ENCODE measurements at places on chromosomes 3 and 15. TPM values are rescaled to one million over a fixed set of nuclear protein-coding genes. Genes with fewer than 3 reads are reported as not detected.

DNA sequence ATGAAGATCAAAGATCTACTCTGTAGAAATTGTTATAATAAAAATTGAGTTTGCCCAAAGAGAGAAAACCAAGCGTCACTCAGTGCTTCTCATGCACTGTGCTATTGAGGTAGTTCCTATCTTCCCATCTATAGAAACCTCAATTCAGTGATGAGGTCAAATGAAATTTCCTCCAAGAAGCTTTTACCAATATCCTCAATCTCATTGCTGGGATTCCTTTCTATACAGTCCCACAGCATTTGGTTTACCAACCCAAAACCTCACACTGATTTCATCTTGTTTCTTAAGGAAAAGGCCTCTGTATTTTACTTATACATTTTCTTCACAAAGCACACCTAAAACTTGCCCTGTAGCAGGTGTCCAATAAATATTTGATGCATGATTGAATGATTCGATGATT lies 147.2 kb downstream of the ALCAM start:
- DNase-seq = no peak

STX19 gene
- not detected for polyA plus RNA-seq

DNA sequence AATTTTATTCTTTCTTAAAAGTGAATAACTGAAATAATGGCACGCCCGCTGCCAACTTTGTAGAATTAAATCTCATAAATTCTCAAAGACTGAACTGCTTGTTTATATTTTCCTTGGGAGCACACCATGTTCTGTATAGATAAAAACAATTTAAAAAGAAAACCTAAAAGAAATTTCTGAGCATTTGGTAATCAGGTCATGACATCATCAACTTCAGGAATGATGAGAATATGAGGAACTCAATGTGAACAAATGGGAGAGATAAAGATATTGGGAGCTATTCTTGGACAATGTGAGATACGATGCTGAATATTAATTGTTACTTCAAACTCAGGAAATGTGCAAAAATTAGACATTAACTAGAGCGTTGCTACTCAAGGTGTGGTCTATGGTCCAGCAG lies 10.0 kb upstream of the VGLL3 start:
- no peak for DNase-seq

DNA sequence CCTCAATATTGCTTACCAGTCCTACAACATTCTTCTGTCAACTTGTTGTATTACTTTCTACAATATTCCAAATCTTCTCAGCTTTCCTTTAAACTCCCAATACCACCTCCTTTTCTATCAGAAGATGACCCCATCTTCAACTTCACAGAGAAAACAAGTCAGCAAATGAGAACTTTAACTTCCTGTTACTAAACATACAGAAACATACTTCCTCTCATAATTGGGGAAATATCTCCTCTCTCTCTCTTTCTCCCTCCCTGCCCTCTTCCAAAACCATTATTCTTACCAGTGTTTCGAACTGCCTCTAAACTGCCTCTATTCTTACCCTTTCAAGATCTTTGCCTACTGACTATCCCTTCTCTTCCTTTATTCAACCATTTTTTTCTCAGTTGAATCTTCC lies 1.8 kb upstream of the SNAP23 start:
- no peak for DNase-seq

- no peak for DNase-seq
These were observed 354.0 kb downstream of the LRTM1 start for GRCh38 chr3:54573858-54574257.

TRH gene
- not detected for polyA plus RNA-seq

GRCh38 chr3:183212565-183212964 lies 40.5 kb upstream of the B3GNT5 start:
- DNase-seq = no peak

DNA sequence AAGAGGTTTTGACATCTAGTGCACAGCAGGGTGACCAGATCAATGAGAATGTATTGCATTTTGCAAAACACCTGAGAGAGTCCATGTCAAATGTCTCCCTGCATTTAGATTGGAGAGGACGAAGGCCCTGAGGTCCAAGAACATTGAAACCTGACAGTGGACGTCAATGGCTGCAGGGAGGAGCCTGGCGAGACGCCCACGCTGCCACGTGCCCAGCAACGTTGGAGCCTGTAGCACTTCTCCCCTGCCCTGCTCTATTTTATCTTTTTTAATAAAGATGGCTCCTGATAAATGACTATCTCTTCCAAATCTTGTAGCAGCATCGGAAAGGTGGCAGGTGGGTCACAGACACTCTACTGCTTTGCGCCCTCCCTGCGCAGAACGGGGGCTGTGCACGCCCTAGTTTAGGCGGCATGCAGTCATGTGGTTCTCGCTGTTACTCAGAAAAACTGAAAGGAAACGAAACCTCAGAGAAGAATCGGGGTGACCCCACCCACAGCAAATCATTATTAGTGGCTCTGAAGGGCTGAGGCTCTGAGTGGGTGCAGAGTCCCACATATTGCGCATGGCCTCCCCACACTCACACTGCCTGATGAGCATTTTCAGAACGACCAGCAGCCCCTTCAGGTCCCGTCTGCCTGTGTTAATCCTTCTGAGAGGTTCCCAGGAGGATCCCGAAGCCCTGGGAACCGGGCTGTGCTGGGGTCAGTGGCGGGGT lies 62.5 kb upstream of the TAMM41 start:
- no peak for DNase-seq

DNA sequence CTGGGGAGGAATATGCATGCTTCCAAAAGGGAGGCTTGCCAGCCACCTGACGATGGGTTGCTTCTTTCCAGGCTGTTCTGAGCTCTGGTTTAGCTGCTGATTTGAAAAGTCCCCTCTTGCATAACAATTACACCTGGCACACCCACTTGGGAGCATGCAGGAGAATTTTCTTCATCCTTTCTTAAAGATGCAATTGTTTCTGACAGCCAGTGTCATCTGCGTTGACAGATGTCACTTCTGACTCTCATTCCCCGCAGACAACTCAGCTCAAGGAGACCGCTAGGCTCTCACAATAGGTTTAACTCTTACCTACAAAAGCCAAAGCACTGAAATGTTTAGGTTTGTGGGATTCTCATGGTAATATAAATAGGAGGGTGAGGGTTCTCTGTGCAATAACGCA lies 185.6 kb upstream of the SYNPR start:
- no peak for DNase-seq

DNA sequence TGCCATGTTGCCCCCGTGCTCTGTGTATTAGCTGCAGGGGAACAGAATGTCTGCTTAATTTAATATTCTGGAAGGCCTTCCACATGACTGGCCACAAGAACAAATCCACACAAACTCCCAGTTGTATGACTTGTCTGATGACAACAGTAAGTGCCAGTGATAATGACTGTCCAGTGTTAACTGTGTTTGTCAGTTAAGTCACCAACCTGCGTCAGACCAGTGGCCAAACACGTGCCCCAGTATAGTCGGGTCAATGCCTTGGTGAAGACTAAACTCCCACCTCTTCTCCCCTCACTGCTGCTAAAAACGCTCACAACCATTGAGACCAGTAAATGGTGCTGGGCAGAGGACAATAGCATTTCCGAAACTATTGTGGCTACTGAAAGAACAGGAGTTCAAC lies 9.8 kb upstream of the ATP13A5 start:
- no peak for DNase-seq

GRCh38 chr3:138289701-138290100 lies 40.0 kb downstream of the NME9 start:
- DNase-seq = no peak

LRRC31 gene
- not detected for polyA plus RNA-seq

GRCh38 chr15:52100807-52101442 lies 11.7 kb downstream of the BCL2L10 start:
- peak; percentile 74 for DNase-seq

THAP10 gene
- polyA plus RNA-seq = 2.7 TPM

- DNase-seq = no peak
These were observed 166.9 kb downstream of the SMAD6 start for GRCh38 chr15:66868918-66869317.

- DNase-seq = no peak
These were observed at the start of gene SCG5 for GRCh38 chr15:32641517-32642059. TSS of gene SCG5 (plus strand) at chr15:32641710. CDS start at chr15:32643593, 1,883 bp downstream.

MEX3B gene
- 6.3 TPM for polyA plus RNA-seq

DNA sequence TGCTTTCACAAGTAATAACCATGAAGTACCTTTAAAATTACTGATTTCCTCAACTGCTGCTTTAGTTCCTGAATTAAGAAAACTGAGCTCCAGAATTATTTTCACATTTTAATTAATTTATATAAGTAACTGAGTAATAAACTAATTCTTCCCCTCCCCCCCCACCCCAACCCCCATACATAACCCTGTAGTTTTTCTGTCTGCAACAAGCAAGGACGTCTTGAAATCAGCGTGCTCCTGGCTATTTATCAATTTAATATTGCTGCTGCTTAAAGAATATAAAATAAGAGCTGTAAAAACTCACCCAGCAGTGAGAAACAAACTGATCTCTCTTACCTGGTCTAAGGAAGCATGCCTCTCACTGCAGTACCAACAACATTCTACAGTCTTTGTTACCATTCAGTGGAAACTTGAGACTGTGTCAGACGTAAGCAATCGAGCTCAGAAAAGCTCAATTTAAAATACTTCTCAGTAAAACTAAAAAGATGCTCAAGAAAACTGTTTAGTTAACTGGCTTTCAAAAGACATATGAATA lies 121.0 kb downstream of the TFDP2 start:
- DNase-seq = peak; percentile 57

DAZL gene
- not detected for polyA plus RNA-seq

SIDT1 gene
- not detected for polyA plus RNA-seq

TUBGCP5 gene
- polyA plus RNA-seq = 11.4 TPM

- no peak for DNase-seq
These were observed 156.9 kb downstream of the FBLN2 start for GRCh38 chr3:13705702-13706280.

GRCh38 chr15:32888221-32888761 lies 170.5 kb downstream of the GREM1 start:
- no peak for DNase-seq

- no peak for DNase-seq
These were observed 9.5 kb upstream of the DOCK3 start for GRCh38 chr3:50665081-50665840.

MOBP gene
- not detected for polyA plus RNA-seq

SLC51A gene
- polyA plus RNA-seq = not detected

FBN1 gene
- 424 TPM for polyA plus RNA-seq

DIPK2A gene
- 13.1 TPM for polyA plus RNA-seq

PLSCR2 gene
- not detected for polyA plus RNA-seq

LDHAL6B gene
- polyA plus RNA-seq = not detected

- DNase-seq = no peak
These were observed 240.7 kb downstream of the SHOX2 start for GRCh38 chr3:157865352-157866000.

- DNase-seq = peak; percentile 37
These were observed 16.5 kb upstream of the MUSTN1 start for GRCh38 chr3:52851348-52851747.

TIPIN gene
- polyA plus RNA-seq = 7.5 TPM

DNA sequence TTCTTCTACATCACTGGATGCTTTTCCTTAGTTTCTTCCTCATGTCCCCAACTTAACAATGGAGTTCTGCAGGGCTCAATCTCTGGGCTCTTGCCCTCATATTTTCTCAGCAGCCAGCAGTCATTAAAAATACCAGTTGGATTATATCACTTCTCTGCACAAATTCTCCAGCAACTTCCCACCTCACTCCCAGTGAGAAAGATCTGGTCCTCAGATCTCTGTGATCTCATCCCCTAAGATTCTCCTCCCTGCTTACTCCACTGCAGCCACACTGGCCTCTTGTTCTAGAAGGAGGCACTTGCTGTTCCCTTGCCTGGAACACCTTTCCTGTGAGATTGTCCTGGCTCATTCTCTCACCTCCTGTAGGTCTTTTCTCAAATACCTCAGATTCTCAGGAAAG lies 6.1 kb downstream of the ERICH6 start:
- no peak for DNase-seq

Measured in AG04450 (cell line).